Urothelium cell line (cell line): ENCODE measurements at places on chromosomes 6 and 20.

- peak; percentile 45 for DNase-seq
Observed at GRCh38 chr6:149043476-149044130, 273.9 kb upstream of the TAB2 start.

DNA sequence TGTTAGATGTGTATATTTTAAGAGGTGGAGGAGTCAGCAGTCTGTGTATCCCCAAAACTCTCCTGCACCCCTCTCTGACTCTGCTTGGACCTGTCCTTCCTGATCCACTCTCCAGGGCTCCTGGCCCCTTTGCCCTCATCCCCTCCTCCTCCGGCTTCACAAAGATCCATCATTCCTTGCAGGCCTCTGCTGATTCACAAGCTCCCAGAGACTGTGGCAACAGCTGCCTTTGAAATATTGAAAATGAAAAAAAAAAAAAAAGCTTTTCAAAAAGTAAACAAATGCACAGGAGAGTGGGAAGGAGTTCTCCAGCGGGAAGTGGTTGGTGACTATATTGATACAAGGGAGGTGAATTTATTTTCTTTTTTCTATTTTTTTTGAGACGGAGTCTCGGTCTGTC is 330.2 kb upstream of the SULF2 start:
- DNase-seq, result no peak

DNA sequence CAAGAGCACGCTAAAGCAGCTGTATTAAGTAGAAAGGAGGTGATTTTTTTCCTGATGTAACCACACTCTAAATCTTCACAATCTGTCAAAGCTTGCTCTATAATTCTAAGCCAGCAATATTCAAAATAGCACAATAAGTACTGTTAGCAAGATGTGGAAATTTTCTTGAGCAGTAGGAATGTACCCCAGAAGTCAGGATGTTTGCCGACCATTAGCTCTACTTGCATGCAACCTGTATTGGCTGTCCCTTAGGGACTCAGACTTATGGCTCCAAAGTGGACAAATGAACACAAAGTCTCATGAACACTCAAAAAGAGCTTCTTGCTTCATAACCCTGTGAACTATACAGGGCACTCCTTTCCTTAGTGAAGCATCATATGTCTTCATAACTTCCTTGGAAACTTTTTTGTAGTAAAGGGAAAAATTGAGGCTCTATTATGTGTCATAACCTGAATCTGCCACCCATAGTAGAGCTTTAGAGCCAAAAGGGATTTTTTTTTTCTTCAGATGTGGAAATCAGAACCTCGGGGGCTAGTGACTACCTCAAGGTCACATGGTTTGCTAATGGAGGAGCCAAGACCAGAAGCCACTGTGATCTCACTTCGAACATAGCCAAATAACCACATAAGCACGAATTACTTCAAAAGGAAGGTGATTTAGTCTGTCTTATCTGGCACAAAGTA is 54.5 kb downstream of the ADGRG6 start:
- no peak for DNase-seq

DNA sequence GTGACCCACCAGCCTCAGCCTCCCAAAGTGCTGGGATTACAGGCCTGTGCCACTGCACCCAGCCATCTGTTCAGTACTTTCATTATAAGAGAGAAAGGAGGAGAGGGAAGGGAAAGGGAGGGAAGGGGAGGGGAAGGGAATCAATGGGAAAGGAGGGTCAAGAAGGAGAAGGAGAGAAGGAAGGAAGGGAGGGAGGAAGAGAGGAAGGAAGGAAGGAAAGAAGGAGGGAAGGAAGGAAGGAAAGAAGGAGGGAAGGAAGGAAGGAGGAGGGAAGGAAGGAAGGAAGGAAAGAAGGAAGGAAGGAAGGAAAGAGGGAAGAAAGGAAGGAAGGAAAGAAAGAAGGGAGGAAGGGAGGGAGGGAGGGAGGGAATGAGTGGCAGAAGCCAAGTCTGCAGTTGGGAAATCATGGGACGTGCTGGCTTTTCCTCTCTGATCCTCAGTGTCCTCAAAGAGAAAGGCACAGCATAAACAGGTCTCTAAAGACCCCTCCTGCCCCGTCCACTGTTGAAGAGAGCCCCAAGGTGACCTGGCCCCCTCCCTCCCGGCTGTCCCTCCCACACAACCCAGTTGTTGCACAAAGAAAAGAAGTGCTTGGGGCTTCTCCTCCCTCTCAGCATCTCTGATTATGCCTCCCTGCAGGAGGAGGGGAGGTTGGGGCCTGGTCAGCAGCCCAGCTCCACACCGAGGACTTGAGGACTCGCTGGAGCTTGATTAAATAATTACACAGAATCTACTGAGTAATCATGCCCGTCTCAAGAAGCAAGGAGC is 69.1 kb upstream of the TOP1 start:
- no peak for DNase-seq

DNA sequence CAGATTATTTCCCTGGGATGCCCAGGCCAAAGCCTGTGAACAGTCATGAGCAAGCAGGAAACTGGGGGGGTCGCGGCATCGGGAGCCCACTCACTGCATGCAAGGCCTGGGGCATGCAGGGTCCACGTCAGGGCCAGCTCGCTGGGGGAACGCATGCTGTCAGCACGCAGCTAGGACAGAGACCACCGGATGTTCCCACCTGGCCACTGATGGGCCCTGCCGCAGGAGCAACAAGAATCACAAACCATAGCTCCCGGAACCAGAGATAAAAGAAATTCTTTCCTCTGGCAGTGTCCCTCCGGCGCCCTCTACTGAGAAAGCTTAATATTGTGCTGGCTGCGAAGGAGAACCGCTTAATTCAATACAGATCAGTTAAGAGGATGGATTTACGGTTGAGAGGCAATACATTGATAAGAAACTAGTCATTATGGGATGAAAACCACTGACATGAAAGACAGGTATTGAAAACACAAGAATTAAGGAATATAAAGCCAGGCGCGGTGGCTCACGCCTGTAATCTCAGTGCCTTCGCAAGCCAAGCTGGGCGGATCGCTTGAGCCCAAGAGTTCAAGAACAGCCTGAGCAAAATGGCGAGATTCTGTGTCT is 32.6 kb downstream of the C6orf15 start:
- DNase-seq, result peak; percentile 68

DNA sequence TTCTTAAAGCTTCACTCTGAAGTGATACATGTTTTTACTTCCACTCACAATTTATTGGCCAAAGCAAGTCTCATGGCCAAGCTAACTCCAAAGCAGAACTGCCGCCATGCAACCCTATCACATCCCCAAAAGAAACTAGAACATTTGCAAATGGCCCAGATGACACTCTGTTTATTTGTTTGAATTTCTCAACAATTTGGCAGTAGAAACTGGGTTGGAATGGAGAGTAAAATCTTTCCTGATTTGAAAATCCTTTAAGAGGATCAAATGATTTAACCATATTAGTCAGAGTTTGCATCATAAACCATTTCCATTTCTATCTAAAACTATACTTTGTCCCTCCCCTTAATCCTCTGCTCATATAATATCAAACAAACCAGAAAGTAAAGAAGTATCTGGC is 39.1 kb upstream of the E2F3 start:
- DNase-seq, result no peak

- DNase-seq, result no peak
Observed at GRCh38 chr6:37612475-37612874, 85.2 kb downstream of the MDGA1 start.
